Fibroblast of pulmonary artery (primary cell): ENCODE measurements at places on chromosomes 11 and 22.

- peak; percentile 35 for DNase-seq
These were observed 700 bp downstream of the TTC17 start for GRCh38 chr11:43359422-43359818.

- no peak for DNase-seq
These were observed 109.2 kb downstream of the AASDHPPT start for GRCh38 chr11:106186630-106187029.

- DNase-seq: peak; percentile 21
These were observed 24.6 kb downstream of the MMP27 start for GRCh38 chr11:102680945-102681344.

DNA sequence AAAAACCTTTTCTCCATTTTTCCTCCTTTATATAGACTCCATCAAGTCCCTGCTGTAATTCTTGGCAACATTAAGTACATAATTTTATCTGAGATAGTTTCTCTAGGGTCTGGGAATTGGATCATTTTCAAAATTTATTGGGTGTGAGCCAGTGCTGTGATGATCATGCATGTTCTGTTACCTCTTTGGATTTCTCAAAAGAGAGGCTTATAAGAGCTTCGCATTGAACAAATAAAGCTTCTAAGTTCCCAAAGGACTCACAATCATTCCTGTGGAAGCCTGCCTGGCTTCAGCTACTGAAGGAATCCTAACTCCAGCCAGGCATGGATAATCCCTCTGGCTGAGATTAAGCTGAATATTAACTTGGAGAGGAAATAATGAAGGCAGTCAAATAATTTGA lies 208.5 kb downstream of the RAB38 start:
- peak; percentile 38 for DNase-seq

DNA sequence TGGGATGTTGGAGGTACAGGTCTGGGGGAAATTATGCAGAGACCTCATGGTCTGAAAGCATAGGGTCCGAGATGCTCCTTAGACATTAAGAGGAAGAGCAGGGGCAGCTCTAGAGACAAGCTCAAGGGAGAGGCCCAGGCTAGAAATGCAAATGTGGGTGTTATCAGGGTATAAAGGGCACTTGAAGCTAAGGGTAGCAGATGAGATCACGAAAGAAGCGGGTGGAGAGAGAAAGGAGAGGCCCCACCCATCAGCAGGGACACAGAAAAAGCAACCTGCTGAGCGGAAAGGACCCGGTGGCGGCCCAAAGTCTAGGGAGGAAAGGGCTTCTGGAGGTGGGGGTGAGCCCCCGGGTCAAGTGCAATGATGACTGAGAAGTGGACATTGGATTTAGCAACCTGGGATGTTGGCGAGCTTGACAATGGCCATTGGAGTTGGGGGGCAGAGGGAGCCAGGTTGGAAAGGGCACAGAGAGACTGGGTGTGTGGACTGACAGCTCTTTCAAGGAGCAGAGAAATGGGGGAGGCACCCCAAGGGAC lies 8.9 kb downstream of the TMPRSS6 start:
- DNase-seq: no peak

DNA sequence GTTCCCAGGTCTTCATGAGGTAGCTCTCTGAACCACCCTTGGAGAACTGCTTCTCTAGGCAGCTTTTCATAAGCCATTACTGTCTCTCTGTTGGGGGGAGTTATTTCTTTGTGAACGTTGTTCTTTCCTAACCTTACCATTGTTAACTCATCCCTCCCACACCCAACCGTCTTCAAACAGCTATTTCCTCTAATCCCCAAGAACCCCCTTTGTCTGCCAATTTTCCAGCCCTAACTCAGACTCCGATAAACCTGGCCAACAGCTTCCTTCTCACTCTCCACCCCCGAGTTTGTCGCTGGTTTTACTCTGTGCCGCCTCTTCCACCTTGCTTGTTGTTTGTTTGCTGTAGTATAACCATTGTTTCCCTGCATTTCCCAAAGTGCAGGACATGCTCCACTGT lies 131.5 kb downstream of the CCDC34 start:
- peak; percentile 67 for DNase-seq

- DNase-seq: peak; percentile 25
These were observed 6.7 kb downstream of the SLC37A2 start for GRCh38 chr11:125069796-125070195.

DNA sequence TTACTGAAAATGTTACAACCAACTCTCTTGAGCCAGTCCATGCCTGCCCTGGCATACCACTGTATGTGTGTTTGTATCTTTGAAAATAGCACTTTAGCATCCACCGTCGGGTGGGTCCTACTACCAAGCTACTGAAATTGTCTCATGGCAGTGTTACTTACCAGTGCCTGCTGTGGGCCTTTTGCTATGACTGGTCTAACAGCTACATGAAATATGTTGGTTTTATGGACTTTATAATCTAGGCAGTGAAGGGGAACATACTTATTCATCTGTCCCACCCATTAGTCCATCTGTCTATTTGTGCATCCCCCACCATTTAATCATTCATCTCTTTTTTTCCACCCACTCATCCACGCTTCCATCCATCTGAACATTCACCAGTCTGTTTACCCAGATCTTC lies 106.0 kb downstream of the NAV2 start:
- DNase-seq: no peak

DNA sequence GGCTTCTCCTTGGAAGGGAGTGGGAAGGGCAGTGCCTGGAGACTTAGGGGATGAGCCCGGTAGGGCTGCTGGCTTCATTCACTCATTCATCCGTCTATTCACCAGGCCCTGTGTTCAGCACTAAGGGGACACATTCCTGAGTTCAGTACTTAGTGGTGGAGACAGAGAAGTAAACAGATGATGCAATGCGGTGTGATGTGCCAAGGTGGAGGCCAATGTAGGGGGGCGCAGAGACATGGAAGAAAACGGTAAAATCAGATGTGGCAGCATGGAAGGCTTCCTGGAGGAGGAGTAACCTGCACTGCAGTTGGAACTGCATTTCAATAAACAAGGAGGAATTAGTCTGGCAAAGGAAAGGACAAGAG lies 21.3 kb downstream of the GRIK4 start:
- peak; percentile 38 for DNase-seq

DNA sequence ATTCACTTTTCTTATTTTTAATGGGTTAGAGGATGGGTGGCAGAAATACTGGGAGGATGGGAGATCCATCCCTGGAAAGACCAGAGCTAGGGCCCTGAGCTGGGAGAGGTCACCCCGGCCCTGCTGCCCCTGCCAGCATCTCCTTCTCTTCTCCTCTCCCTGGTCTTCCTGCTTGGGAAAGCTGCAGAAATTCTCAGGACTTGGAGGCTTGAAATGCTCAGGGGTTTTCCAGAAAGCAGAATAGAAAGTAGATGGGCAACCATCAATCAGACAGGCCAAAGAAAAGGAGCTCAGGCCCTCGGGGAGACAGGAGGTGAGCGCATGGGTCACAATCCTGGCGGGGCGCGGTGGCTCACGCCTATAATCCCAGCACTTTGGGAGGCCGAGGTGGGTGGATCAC lies 1.5 kb downstream of the APOBEC3H start:
- no peak for DNase-seq

DNA sequence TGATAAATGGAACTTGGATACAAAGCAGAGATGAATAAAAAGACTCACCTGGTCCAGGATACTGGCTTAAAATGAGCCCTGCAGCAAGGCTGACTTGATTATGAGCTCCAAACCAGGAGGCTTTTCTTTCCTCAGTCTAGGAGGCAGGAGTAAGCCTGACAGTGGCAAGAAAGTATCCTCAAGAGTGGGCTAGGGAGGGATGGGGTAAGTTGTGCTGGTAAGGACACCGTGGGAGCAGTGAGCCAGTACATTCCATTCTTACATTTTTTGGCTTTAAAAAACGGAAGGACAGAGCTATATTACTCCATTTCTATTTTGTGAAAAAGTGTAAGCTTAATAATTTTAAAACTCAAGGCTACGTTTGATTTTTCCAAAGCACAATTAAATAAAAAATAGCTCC lies 187.1 kb upstream of the DDI1 start:
- DNase-seq: peak; percentile 32

DNA sequence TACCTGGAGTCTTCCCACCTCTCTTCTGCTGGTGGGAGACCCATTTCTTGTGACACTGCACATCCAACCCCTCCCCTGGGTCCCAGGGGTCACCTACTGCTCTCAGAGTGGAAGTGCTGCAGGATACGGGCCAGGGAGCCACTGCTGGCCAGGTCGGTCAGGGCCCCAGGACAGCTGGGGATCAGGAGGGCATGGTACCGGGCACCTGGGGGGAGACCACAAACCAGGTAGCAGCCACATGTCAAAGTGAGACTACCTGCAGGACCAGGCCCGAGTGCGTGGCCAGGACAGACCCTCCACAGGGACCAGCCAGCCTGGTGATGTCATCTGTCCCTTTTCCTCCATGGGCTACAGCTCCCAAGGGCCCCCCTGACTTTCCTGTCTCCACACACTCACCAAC lies 3.9 kb downstream of the GATD1 start:
- DNase-seq: no peak

DNA sequence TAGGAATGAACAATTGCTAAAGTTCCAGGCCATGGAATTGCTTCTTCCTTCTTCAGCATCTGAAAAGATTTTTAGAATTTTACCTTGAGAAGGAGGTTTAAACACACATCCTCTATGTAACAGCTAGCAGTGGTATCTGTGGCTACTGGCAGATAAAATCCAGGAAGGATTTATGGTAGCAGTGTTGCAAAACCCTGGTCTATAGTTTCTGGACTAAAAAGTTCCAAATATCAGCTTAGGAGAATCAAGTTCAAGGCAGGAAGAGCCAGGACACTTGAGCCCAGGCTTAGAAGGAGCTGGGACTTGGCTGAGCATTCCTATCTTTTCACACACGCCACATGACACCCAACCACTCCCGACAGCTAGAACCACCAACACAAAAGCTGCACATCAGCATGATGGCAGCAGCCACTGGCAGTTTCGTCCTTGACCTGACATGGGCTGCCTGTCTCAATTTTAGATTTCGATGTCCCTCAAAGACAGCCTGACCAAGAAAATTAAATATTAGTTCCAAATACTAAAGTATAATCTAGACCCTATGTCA lies 14.1 kb downstream of the LARGE2 start:
- no peak for DNase-seq

GRCh38 chr11:110409174-110409573 lies 20.6 kb upstream of the FDX1 start:
- DNase-seq: peak; percentile 64

- DNase-seq: peak; percentile 25
These were observed 105.0 kb downstream of the FAT3 start for GRCh38 chr11:92329646-92330045.

GRCh38 chr22:36781656-36782627 lies 6.0 kb upstream of the IFT27 start:
- peak; percentile 84 for DNase-seq

DNA sequence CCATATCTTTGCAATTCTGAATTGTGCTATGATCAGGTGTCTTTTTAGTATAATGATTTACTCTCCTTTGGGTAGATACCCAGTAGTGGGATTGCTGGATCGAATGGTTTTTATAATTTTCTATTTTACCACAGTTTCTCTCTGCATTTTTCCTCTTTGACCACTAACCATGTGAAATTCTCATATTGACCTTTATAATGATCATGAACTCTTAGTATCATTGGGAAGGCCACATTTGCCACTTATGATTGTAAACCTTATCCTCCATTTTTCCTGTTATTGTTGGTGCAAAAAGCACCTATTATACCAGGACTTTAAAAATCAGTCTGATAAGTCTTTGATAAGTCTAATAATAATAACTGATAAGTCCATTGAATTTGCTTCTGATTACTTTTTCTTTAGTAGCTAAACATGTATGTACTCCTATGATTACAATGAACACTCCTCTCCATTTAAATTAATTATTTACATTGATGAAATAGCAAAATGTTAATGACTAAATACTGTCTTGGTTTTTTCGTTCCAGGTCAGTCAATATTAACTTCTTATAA lies 9.6 kb downstream of the NEAT1 start:
- peak; percentile 52 for DNase-seq

DNA sequence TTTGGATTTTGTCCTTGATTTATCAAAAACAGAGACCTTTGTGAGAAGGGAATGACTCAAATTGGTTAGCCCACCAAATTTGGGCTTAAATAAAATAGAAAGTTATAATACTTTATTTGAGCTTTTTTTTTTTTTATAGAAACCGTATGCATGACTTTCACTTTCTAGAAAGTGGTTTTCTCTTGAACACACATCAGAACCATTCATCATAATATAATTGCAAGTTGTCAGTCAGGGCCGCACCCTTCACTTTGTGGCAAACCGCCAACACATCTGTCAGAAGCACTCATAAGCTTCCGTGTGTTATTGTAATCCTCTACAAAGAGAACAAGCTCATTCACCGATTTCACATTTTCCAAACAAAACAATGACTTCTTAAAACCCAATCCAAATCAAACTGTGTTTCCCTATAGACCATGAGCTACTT lies 76.1 kb downstream of the SOX6 start:
- DNase-seq: peak; percentile 6

GRCh38 chr11:16737818-16738192 lies 642 bp upstream of the C11orf58 start:
- DNase-seq: no peak

DNA sequence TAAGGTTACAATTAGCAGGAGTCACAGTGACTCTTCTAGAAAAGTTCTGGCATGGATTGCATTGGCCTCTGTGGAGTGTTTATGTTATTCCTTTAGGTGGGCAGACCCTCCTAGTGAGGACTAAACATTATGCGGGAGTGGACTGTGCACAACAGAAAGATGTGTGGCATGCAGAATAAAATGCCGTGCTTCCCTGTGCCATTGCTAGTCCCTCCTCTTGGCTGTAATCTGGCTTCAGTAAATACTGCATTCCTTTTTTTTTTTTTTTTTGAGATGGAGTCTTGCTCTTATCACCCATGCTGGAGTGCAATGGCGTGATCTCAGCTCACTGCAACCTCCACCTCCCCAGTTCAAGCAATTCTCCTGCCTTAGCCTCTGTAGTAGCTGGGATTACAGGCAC lies 45.0 kb downstream of the SLC5A1 start:
- no peak for DNase-seq
